ENCODE measurements at places on chromosomes 5 and 9. TPM values are rescaled to one million over a fixed set of nuclear protein-coding genes. Genes with fewer than 3 reads are reported as not detected.

The TNFSF15 gene
- 0.03 TPM for total RNA-seq

GRCh38 chr5:59745415-59745863 is 148.1 kb downstream of the PDE4D start:
- DNase-seq = no peak

The FOXD4L6 gene
- not detected for total RNA-seq

The PPP6C gene
- total RNA-seq = 57.6 TPM

- DNase-seq = no peak
Observed at GRCh38 chr5:78541086-78541654, 107.4 kb downstream of the LHFPL2 start.

The LURAP1L gene
- not detected for total RNA-seq

GRCh38 chr5:142957528-142957927 is 187.4 kb downstream of the ARHGAP26 start:
- no peak for DNase-seq
